ENCODE measurements at places on chromosomes 6 and 20.

- no peak for DNase-seq
Observed at GRCh38 chr6:169577974-169578373, 123.9 kb downstream of the WDR27 start.

- DNase-seq, result no peak
Observed at GRCh38 chr6:15023448-15023847, 222.4 kb upstream of the JARID2 start.

- no peak for DNase-seq
Observed at GRCh38 chr6:14306151-14306906, 188.8 kb downstream of the CD83 start.

- no peak for DNase-seq
Observed at GRCh38 chr20:53032478-53032932, 60.3 kb downstream of the TSHZ2 start.

DNA sequence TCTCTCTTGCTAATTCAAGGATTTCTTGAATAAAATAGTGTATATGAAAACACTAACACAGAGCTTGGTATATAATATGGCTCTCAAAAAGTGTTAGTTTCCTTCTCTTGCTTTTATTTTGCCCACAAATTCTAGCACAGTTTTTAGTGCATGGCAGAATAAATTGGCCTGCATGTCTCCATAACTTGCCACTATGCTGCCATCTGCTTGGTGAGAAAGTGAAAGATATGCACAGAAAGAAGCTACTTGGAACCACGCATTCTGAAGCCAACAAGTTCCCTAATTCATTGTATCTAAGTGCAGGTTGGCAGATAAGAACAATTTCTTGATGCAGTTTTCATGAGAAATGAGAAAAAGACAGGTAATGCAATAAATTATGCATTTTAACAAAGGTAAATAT, 101.2 kb downstream of the EPHA7 start:
- no peak for DNase-seq

- DNase-seq, result no peak
Observed at GRCh38 chr6:130829333-130829910, 2.2 kb downstream of the SMLR1 start.

DNA sequence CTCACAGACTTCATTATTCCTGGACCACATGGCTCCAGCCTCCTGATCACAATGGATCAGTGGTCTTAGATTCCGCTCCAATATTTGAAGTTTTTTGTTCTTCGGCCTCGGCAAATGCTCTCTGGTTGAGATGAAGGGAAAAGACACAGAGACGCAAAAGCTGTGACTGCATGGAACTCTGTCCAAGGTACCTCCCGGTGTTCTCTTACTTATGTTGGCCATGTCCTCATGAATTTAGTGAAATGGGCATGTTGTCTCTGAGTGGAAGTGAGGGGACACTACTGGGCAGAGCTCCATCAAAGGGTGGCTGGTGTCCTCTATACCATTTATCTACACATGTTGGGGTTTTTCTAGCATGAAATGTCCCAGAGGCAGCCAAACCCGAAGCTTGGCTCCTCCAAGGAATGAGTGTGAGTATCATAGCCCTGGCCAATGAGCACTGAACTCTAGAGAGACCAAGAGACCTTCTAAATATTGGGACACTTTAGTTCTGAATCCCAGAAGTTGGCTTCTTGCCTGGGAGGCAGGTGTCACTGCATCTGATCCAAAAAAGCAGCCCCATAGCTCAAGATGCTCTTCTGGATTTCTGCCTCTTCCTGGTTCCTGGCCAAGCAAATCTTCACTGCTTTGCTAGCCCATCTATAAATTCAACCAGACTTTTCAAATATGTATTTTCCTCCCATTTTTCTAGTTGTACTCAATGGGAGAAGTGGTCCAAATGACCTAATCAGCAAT, 34.1 kb downstream of the HLA-G start:
- no peak for DNase-seq

DNA sequence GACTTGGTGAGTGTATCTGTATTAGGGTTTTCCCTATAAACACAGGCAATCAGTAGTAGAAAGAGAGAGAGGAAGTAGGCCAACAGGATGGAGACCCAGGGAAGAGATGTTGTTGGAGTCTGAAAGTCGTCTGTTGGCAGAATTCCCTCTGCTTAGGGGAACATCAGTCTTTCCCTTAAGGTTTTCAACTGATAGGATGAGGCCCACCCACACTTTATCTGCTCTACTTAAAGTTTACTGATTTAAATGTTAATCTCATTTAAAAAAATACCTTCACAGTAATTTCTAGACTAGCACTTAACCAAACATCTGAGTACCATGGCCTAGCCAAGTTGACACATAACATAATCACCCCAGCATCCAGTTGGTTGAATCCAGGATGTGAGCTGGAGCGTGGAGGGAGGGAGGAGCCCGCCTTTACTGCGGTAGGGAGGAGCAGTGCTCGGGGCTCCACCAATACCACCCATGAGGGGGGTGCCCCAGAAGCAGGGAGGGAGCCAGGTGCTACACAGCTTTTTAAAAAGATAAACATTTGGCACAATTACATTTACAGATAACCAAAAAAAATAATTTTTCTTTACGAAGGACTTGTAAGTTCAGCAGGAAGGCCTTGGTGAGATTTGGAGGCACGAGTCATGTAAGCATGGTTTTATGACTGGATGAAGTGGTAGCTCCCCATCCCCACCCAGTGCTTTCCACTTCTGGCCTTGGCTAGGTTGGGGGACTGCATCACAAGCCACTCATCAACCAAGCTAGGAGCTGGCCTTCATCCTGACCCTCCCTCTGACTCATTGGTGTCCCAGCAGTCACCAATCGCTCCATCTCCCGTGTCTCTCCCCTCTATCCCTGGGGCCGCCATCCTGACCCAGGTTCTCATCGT, 18.4 kb upstream of the SNX9 start:
- DNase-seq, result no peak

GRCh38 chr20:61114493-61115175, 137.4 kb upstream of the CDH4 start:
- no peak for DNase-seq

DNA sequence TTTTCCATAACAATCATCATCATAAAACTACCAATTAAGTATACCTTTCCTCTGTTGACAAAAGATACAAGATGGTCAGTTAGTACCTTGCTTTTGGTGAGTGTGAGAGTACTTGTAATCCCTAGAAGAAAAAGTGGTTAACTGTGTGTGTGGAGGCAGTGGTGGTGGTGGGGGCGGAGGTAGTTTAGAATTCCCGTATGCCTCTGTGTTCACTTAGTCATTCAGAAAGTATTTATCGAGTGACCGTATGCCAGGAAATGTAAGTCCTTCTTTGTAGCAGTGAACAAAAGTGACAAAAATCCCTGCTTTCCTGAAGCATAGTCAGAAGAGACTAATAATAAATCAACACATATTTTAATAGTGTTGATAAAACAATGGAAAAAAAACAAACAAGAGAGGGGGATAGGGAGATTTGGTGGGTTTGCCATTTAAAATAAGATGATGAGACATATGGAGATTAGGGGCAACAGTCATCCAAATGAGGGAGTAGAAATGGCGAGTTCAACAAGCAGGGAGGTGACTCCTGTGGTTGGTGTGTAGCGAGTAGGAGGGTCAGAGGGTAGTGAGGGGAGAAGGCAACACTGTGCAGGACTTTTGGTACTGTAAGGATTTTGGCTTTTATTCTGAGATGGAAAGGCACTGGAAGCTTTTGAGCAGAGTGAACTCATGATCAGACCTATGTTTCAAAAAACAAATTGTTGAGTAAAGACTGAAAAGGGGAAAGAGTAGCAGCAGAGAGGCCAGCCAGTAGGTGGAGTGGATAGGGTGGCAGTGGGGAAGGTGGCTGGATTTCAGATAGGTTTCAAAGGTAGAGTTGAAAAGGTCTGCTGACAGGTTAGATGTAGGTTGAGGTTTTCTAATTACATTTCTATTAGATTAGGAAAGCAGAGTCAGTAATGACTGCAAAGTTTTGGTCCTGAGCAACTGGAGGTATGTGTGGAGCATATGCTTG, 40.3 kb upstream of the SIM1 start:
- no peak for DNase-seq

DNA sequence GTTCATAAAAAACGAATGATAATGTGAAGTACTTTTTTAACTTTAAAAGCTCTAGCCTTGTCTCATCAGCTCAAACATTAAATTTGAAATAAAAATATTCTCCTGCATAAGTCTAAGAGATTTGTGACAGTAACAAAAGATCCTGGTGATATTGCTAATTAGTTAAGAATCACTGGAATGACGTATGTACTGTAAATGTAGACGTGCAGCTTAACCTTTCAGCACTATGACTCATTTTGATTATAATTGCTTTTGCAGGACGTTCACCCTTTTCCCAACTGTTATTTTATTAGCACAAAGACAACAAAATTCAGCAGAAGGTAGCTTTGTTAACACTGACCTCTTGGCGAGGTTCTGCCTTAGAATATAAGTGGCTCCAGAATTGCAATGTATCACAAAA, 68.6 kb downstream of the TENT5A start:
- DNase-seq, result no peak

DNA sequence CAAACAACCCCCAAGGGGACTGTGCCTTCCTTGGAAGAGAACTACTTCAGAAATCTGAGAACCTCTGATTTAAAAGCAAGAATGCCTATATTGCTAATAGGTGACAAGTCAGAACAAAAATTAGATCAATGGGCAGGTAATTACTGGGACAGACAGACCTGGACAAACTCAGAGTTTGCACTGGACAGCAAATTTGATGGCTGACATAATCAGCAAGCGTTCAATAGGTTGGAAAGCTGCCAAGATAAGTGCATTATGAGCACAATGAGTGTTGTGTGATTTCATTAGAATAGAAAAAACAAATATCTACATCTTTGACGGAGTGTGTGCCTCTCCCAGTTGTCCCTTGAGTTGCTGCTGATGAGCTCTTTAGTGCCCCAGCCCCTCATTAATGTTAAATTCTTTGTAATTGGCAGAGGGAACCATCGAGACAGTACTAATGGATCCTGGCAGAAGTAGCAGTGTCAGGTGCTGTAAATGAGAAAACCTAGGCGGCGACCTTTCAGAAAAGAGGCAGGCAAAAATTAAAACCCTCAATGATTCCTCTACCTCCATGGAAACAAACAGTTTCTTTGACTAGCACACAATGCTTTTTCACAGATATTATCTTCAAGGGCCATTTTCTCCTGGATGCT, 116.5 kb upstream of the COL21A1 start:
- DNase-seq, result no peak

DNA sequence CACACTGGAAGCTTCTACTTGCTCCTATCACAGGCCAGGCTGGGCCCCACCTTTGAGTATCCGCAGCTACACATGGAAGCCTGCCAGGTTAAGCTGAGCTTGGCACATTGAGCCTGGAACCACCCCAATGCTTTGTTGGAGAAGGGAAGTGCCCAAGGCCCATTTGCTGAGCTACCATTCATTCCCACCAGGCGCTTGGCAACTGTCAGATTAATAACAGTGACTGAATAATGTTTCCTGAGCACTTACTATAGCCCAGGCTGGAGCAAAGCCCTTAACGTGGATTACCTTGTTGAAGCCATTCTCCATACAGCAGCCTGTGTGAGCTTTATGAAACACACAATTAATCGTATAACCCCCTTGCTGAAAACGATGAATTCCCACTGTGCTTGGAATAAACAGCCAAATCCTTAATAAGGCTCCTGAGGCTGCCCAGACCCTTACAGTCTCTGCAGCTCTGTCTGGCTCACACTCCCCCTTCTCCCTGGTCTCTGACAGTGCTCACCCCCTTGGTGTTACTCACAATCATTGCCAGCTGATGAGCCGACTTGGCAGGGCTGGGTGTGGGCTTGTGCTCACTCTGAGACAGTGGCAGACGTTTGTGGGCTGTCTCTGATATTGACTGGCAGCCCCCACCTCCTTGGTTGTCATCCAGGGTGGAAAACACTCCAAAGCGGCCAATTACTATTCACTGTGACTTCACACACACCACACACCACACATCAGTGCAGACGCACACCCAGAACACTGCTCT, 357.1 kb downstream of the MAFB start:
- no peak for DNase-seq

DNA sequence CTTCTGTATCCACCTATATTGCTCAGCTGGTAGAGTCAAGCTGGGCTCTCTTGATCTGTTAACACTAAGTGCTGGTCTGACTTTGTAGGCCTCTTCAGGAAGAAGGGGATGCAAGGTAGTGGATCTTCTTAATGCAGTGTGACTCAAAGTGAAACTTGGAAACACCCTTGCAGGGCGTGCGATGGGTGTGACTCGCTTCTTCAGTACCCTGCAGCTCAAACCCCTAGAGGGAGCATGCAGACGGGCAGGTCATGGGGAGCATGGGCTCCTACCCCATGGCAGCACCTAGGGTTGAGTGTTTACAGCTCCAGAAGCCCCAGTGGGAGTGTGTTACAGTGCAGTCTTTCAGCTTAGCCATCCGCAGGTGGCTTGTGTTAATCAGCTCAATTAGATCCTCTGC, 757 bp upstream of the SAMD3 start:
- no peak for DNase-seq

- DNase-seq, result no peak
Observed at GRCh38 chr6:14639983-14640599, 522.5 kb downstream of the CD83 start.

DNA sequence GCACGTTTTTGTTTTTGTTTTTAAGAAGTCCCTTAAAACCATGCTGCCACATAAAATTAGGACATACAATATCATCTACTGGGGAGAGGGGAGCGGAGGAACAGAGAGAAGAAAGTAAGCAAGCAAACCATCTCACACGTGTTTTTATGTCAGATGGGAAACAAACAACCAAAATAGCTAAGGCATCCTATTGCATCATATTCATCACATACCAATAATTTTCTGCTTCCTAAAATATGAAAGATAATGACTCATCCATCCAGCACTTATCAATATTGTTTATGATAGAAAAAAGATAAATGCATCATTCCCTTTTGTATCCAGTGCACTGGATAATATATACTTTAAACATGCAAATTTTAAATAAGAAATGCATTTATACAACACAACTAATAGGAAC, 329.6 kb downstream of the RNGTT start:
- DNase-seq, result no peak

GRCh38 chr20:64053841-64054661, 4.6 kb upstream of the SOX18 start:
- no peak for DNase-seq
